ENCODE measurements at places on chromosomes 7 and 10.

DNA sequence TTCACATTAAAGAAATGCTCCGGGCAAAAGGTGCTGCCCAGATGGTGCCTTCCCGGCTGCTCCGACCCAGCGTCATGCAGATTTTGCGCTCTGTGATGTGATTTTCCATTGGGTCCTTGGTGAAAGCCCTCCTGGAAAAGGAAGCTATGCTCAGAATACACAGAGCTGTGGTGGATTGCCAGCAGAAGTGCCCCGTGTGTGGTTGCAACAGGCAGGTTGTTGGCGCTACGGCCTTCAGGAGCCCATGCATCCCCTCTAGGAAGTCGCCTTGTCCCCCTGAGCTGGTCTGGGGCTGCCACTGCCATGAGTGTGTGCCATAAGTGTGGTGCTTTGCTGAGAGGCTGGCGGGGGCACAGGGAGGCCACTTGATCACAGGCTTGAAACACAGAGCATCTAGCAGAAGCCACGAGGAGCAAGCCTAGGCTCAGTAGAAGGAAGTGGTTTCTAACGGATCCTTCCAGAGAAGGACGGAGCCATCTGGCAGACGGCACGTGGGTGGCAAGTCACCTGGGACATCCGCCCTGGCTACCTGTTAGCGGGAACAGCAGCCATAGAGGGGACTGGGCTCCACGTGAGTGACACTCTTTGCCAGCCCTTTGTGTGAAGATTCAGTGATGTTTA is 210.9 kb downstream of the CUX1 start:
- DNase-seq, result peak; percentile 32

DNA sequence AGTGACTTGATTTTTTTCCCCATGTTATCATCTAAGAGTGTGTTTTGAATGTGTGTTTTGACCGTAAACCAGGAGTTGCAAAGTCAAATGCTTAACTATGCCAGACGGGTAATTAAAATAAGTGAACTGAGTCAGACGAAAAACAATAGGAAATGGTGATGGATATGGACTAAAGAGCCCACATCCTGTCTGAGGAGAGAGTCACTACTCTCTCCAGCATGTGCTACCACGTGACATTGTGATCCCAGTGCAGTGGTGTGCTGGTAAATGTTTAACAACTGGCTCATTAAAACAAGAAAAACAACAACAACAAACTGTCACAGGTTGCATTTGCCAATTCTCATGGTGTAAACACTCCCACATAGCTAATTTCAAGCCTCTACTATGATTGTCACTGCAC is 164.3 kb downstream of the SUGCT start:
- DNase-seq, result peak; percentile 3

DNA sequence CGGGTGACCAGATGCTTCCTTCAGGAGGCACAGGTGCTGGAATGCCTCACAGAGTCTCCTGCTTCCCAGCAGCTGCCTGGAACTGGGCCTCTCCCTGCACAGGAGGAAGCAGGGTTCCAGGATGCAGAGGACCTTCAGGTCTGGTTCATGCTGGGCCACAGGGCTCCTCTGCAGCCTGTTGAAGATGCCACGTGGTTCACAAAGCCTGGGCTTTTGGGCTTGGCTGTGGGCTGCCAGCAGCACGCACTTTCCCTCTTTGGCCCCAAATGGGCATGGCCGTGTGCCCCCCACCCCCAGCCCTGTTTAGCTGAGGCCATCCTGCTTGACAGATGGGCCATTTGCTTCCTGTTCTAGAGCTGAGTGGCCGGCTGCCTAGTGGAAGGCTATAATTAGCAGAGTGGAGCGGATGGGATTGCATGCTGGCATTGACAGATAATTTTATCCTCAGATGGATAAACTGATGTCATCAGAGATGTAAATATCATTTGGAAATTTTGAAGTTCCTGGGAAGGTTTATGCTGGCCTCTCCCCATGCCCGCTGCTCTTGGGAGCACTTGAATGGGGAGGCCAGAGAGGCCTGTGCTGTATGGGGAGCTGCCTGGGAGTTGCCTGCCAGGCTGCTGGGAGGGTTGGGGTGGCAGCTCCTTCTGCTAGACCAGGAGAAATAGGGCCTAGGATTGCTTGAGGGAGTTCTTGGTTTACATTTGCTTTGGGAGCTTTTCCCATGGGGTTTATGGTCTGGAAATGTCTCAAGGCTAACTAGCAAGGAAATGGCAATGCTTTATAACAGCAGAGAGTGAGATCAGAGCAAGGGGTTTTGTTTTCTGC is 28.2 kb downstream of the TSPAN15 start:
- DNase-seq, result no peak

- DNase-seq, result no peak
Observed at GRCh38 chr7:27576360-27576944, 86.2 kb downstream of the HIBADH start.

GRCh38 chr7:139246905-139247304 is 15.9 kb downstream of the UBN2 start:
- no peak for DNase-seq

- no peak for DNase-seq
Observed at GRCh38 chr10:77120012-77120411, 517.6 kb downstream of the KCNMA1 start.

DNA sequence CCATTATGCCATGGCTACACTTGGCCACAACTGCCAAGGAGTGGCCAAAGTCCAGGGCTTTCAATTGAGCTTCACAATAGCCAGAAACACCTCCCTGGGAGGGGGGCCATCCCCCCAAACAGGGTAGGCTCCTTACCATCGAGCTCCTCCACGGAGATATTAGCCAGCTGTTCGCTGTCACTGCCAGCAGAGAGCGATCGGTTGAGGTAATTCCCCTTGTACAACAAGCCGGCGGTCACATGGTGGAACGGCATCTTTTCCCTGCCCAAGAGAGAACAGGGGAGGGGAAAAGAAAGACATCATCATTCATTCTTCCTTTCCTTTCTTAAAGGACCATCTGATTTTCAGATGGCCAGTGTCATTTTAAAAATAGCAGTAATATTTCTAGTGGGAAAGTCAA is 133.6 kb downstream of the CALN1 start:
- DNase-seq, result no peak

DNA sequence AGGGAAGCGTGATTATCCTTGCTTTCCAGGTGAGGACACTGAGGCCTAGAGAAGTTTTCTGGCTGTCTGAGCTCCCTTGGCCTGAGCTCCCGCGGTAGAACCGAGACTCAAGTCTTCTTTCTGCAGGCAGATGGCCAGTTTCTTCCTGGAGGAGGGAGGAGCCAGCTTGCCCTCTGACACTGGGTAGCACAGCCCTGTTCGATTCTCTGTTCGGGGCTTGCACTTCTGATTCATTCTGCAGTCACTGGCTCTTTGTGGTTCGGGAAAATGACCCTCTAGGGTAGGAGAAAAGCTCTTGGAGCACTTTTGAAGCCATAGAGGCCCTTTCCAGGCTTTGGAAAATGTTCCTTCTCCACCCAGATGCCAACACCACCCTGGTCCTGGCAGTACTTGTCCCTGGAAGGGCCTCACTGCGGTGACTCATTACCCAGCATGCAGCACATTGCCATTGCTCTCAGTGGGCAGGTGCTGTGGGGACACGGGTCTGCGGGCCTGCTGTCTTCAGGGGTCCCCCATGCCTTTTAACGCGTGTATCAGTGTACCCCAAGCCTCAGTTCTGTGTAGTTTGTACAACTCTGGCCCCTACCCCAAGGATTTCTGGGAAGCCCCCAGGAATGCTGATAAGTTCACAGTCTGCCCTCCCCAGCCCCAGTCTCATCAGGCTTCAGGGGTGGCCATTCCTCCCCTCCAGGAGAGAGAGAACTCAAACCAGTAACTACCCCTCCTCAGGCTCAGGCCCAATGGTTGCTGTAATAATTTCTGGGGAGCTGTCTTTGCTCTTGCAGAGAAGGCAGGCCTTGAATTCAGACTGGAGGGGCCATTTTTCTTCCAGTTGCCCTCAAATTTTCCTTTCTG is 11.9 kb downstream of the CHST3 start:
- DNase-seq, result no peak

DNA sequence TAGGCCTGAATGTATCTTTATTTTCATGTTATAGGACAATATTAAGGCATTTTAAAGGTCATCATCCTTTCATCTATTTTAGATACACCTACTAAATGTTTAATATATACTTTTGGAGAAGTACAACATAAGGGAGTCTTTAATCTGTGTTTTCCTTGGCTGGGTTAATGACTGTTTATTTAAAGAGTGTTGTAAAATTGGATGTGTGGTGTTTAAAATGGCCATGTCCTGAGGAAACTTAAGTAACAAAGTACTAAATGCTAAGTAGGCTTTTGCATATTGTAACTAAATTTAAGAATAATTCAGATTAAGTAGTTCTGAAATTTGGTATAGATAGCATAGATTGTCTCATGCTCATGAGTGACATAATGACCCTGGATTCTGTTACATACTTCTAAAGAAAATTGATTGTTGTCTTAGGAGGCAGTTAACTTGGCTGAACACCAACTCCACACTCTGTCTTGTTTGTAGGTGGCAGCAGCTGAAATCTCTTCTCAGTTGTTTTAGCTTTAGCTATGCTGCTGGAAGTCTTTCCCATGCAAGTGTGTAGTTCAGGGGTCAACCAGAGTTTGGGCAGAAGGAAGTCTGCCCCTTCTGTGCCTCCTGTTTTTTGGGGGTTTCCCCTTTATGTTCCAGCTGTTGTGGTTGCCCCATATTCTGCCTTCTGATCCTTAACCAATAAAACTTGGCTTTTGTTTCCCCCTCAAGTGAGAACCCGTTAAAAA is 29.2 kb downstream of the DLD start:
- DNase-seq, result no peak

GRCh38 chr7:70435634-70436033 is 696.3 kb upstream of the GALNT17 start:
- no peak for DNase-seq

- no peak for DNase-seq
Observed at GRCh38 chr7:33591490-33591889, 313.8 kb upstream of the BMPER start.

DNA sequence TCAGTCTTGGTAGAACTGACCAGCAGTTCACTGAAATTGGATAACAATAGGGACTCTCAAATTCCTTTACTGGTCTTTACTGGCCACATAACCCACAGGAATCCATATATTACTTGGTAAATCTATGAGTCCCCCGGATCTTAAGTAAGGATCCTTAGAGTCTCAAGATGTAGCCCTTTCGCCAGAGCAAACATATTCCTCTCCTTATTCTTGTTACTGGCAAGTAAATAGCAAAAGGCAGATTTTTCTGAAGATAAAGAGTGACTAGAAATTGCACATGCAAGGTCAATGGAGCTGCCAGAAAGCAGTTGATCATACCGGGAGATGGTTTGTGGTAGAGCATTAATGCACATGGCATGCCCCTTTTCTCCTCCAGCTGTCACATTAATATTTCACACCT is 283.0 kb downstream of the HDAC9 start:
- DNase-seq, result no peak

DNA sequence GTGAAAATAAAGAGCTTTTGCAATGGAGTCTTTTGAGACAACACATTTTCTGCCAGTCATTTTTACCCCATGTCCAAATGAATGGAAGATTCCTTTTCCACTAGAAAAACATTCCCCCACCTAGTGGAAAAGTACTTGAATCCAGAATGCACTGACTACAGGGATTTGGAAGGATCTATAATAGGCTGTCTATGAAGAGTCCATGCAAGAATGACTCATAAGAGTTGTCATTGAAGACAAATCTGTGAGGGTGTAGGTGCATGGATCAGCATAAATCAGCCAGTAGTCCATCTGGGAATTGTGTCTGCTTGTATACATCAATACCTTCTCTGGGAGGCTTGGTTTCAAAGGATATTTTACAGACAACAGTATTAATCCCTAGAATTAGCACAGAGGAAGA is 32.5 kb upstream of the TRUB1 start:
- no peak for DNase-seq

DNA sequence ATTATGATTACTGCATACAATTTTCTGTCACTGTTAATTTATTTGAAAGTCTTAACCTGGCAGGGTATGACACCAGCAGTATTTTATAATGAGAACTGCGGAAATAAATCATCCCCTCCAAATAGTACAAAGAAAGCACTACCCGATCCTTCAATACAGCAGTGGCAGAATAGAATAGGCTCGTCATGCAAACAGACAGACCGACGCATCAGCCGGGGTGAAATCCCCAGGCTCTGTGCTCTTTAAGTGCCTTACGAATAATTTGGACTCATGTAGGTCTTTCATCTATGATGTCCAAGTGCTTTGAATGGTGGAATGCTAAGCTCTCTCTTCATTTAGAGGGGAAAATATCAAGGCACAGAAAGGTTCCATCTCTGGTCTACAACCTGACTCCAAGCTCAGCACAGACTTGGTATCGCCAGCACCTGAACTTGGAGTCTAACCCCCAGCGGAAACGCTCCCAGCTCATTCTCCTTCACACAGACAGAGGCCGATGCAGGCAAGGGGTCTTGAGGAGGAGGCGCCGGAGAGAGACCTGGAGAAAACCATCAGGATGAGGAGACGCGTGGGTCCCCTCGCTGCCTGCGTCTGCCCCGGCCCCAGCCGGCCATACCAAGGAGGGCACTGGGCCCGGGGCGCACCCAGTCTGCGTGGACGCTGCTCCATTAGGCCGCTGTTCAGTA is 568.1 kb upstream of the MKI67 start:
- no peak for DNase-seq

DNA sequence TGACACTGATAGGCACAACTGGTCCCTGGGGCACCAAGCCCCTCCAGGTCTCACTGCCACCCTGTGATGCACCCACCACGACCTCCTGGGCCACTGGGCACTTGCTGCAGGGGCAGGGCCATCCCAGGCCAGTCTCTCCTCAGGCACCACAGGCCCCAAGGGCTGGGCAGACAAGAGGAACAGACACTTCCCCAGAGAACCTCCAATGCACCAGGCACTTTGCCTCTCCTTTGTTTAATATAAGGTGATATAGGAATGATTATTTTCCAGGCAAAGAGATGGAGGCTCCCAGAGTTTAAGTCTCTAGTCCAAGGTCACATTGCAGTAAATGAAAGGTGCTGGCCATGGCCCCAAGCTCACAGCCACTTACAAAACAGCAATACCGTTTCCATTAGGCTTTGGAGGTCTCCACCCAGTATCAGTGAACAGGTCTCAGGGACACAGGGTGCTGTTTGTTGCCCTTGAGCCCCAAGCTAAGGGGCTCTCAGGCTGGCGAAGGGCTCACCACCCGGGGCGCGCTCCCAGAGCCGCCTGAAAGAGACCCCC is 4.5 kb downstream of the DEPP1 start:
- no peak for DNase-seq

DNA sequence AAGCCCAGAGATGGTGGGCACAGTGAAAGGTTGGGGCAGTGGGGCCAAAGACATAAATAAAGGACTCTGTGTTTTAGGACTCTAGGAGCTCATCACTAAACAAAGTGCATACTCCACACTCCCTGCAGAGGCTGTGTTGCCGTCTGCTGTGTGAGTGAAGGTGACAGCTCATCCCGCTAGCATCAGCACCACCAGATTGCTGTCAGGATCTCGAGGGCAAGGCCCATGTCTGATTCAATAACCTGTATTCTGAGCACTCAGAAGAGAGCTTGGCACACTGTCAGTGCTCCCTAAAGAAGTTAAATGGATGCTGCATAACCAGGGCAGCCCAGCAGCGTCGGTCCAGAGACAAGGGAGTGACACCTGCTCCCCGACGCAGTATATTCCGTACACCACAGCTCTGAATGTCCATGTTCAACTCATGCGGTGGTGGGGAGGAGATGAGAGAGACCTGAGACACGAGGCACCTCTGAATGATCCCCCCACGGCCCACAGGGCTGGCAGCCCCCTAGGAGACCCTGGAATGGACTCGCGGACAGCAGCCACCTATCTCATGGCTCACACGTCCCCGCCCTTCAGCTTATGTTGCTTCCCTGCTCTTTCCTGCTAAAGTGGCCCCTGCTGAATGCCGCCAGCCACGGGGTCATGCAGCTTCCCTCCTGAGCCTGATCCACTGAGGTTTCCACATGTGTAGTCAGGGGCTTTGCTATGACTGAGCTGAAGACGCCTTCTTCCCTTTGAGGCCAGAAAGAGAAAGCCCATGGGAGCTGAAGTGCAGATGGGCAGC is 132.7 kb upstream of the KCNMA1 start:
- no peak for DNase-seq

GRCh38 chr10:7872041-7872442 is 53.7 kb downstream of the TAF3 start:
- no peak for DNase-seq
